ENCODE measurements at places on chromosomes 6 and 20. TPM values are rescaled to one million over a fixed set of nuclear protein-coding genes. Genes with fewer than 3 reads are reported as not detected.
A peak's percentile ranks its signal among the peaks of the same experiment; 100 is the strongest.

SPATA25 gene
- total RNA-seq = 4.8 TPM

FRMD1 gene
- total RNA-seq = not detected

DNA sequence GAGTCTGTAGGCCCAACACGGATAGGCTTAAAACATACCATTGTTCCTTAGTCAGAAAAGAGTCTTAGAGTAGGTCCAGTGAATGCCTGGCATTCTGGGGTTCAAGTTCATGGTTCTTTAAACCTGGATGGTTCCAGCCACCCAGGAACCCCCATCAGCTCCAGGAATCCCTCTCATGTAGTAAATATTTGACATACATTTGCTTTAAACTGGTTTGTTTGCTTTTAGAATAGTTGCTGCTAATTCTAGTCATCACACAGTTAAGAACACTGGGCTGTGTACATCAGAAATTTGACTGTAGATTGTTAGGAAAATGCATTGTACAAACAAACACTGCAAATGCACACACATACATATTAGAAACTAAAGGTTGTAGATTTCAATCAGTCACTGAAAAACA, 30.6 kb upstream of the PBOV1 start:
- DNase-seq = no peak

DNA sequence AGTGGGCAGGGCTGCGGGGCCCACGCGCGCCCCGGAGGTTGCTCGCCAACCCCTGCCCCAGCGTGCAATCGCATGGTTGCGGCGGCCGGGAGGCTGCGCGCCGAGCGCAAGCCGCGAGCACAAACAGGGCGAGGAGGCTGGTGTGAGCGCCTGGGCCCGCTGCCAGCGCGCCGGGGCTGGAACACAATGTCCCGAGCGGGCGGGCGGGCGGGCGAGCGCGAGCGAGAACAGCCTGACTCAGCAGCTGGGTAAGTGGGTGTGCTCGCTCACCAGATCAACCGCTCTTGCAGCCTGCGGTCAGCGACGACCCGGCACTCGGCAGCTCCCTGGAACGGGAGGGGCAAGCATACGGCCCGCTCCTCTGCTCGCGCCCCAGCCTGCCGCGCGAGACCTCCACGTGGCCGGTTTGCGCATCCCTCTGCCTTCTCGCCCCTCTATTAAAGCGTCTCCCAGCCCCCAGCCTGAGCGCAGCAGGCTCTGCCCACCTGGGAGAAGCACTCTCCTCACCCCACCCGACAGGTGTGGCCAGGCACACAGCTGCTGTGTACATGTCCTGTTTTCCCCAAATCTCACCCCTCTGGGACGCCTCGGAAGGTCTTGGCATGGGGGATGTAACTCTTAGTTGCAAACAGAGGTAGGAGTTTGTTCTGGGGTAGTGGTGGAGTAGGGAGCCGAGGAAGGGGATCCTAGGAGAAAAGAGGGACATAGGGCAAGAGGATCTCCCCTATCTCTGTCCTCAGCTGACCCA, 8.7 kb upstream of the ARMC12 start:
- peak; percentile 85 for DNase-seq

GRCh38 chr6:3723966-3724365, 27.5 kb downstream of the PXDC1 start:
- DNase-seq = no peak

DNA sequence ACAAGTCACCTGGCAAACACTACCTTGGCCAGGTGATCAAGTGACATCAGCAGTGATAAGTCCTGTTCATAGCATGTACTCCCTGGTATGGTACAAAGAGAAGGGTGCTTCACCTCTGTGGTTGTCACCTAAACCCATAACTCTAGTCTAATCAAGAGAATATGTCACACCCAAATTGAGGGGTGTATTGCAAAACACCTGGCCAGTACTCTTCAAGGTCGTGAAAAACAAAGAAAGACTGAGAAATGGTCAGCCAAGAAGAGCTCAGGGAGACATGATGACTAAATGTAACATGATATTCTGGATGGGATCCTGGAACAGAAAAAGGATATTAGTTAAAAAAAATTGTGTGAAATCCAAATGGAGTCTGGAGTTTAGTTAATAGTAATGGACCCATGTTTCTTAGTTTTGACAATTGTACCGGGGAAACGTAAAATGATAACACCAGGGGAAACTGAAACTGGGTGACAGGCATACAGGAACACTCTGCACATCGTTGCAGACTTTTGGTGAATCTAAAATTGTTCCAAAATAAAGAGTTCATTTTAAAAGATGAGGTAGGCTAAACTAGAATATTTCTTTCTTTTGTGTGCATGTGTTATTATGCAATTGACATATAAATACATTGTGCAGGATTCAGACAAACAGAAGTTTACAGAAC, 262.0 kb downstream of the CDC5L start:
- no peak for DNase-seq

DNA sequence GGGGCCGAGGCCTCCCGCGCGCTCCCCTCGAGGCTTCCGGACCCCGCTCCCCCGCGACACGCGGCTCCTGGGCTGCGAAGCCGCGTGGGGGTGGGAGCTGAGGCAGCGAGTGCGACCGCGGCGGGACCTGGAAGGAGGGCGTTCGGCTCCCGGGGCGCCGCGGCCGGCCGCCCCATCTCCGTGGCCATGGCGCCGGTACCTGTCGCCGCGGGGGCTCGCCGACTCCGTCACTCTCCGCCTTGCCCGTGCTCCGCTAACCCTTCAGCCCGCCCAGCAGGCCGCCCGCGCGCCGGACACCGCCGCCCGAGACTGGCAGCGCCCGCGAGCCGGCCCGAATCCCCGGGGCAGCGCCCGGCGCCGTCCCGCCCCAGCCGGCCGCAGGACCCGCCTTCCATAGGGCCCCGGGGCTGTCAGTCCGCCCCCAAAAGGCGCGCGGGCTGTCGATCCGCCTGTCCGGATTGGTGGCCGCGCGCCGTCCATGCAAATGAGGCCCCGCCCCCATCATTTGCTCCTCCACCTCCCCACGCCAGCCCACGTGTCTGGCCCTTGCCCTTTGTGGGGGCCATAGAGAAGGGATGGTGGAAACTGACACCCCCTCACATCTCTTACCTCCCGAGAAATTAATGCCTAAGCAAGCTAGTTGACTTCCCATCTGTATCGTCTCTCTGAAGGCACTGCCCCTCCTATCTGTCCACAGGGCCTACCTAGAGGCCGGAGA, at the start of gene FKBP5:
TSS of gene FKBP5 (minus strand) at position 311 of the 718 bp plus-strand sequence. CDS start 46,091 bp downstream, outside the sequence.
- DNase-seq = peak; percentile 84

All from naive thymus-derived CD8-positive, alpha-beta T cell (primary cell).